ENCODE measurements at places on chromosomes 11 and 22.

DNA sequence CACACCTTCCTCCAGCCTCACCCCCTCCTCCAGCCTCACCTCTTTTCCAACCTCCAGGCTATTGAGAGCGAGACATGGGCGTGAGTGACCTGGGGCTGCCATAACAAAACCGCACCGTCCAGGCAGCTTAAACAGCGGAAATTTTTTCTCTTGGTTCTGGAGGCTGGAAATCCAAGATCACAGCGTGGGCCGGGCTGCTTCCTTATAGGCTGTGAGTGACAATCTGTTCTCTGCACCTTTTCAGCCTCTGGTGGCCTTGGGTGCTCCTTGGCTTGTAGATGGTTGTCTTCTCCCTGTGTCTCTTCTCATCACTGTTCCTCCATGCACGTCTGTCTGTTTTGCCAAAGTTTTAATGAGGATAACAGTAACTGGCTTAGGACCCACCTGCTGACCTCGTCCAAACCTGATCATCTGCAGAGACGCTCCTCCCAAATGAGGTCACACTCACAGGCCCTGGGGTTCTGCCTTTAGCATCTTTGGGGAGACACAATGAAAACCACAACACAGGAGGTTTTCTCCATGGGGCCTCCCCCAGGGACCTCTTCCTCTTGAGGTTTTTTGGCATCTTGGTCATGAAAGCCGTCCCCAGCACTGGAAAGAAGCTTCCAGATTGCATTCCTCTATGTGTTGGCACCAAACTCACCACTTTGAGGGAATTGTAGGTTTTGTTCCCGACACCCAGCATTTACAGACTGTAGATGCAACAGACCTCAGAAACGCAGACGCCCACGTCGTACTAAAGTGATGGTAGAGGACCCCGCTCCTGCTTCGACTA lies 878.1 kb downstream of the BRD1 start:
- DNase-seq = no peak

DNA sequence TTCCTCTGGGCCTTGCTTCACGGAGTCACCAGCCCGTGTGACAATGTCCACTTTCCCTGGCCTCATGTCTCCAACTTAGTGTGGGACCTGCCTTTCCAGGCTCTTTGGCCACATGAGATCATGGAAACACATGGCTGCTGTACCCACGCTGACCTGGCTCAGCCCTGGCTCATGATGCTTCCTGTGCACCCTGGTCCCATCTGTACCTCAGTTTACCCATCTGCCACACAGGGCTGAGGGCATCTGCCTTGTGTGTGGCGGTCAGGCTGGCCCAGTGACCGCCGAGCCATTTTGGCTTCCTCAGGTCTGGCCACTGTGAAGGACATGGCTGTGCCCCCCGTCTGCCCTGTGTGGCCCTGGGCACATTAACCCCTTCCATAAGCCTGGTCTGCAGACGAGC lies 32.2 kb upstream of the CCDC188 start:
- DNase-seq = no peak

- no peak for DNase-seq
Observed at GRCh38 chr11:12173111-12173510, 62.7 kb downstream of the MICAL2 start.

DNA sequence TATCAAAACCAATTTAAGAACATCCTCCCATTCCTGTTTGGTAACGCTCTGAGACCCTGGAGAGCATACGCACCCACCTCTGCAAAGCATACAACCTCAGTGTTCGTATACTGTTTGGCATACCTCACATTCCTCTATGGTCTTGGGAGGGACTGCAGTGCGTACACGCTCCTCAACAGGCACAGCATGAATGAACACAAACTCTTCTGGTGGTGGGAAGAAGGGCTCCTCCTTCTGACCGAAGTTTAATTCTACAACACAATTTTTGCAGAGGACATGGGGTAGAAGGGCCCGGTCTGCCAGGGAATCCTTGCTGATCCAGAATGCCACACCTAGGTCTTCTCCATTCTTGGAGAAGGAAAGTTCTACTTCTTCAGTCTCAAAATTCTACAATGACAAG lies 5.3 kb downstream of the HNRNPUL2 start:
- DNase-seq = no peak

DNA sequence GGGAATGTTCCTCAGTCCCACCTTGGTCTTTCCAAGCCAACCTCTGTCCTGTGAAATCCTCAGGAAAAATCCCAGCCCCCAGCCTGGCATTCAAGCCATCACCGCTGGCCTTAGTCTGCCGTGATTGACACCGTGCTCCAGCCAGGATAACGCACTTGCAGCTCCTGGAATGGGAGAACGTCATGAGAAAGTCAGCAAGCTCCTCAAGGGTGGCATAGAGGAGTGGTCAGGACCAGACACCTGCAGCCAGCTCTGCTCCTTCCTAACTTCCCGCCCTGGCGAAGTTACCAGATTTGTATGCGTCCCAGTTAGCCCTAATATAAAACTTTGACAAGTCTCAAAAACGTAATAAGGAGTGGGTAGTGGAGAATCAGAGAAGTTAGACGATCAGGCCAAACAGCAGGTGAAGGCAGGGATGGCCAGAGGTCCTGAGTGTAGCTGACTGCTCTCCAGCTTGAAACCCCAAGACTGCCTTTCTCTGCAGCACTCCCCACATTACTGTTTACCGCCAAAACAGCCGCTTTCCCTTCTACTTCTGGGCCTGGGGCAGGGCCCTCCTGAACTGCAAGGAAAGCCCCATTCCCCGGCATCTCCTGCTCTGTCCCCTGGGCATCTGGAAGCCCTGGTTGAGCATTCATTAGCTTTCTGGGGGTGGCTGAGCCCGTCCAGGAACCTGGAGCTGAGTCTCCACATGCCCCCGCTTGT lies 1.3 kb upstream of the DKK3 start:
- no peak for DNase-seq

- DNase-seq = no peak
Observed at GRCh38 chr11:94705419-94705818, 62.7 kb upstream of the AMOTL1 start.

DNA sequence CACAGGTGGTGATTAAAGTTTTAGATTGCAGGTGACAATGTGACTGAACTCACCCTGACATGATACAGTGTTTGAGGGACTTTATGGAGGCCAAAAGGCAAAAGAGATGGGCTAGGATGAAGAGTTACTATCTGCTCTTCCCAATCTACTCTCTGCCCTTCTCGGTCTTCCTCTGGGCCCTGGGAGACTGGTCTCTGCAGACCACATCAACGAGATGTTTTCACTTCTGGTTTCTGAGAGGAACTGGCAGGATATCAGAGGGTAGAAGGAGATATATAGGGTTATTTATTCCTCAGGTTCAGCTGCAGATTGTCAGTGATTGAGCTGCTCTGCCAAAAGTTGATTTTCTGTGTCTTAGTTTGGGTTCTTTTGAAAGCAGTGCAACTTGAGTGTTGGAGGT lies 32.4 kb upstream of the CD44 start:
- no peak for DNase-seq

- no peak for DNase-seq
Observed at GRCh38 chr22:39414886-39415285, 15.3 kb downstream of the TAB1 start.

GRCh38 chr11:129373489-129373953 lies 2.1 kb upstream of the BARX2 start:
- DNase-seq = no peak

GRCh38 chr11:105168457-105168856 lies 28.9 kb upstream of the CARD18 start:
- DNase-seq = no peak

DNA sequence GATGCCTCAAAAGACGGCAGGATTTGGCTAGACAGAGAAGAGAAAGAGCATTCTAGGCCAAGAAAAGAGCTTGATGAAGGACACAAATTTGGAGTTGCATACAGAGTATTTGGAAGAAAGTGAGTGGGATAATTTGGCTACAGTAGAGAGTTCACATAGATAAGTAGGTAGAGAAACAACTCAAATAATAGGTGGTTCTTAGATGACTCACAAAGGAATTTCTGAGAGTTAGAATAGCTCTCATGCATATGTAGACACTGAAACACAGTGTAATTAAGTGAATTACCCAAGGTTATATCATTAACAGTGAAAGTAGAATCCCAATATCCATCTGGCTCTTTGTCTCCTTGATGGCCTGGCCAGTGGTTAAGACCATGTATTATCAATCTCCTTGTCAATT lies 228.6 kb upstream of the DDI1 start:
- DNase-seq = no peak

GRCh38 chr11:83721263-83721662 lies 435.1 kb upstream of the CCDC90B start:
- no peak for DNase-seq

GRCh38 chr22:33426451-33426850 lies 368.3 kb upstream of the SYN3 start:
- DNase-seq = no peak

DNA sequence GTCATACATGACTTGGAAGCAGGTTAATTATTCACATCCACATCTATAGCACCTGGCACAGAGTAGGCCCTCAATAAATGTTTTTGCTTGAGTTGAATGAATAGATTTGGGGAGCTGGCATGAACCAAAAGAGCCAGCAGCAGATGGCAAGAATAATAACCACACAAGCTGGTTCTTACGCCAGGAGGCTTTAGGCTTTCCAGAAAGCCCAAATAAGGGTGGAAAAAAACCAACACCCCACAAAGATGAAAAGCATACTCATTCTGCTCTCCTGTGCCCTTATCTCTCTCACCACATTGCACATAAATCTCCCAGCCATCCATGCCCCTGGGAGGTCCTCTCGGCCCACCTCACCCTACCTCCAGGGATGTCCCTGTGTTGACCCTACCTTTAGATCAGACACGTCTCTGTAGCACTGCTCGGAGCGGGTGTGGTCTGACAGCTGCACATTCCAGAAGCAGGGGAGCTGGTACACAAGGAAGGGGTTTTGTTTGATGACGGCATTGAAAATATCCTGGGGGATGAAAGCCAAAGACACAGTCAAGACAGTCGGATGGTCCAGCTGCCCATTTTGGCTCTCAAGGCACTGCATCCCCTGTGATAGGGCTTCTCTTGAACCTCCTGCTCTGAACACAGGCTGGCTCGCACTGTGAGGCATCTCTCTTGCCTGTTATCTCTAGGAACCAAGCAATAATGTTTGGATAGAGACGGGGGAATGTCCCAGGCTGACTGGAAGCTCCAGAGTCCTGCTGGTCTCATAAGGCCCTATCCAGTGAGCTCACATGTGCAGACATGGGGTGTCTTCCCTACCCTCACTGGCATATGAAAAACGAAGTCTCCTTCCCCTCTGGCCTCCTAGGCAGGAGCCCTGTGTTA lies 323.6 kb upstream of the SYN3 start:
- no peak for DNase-seq

GRCh38 chr11:61828379-61828628 lies 204 bp downstream of the FADS2 start:
- no peak for DNase-seq

DNA sequence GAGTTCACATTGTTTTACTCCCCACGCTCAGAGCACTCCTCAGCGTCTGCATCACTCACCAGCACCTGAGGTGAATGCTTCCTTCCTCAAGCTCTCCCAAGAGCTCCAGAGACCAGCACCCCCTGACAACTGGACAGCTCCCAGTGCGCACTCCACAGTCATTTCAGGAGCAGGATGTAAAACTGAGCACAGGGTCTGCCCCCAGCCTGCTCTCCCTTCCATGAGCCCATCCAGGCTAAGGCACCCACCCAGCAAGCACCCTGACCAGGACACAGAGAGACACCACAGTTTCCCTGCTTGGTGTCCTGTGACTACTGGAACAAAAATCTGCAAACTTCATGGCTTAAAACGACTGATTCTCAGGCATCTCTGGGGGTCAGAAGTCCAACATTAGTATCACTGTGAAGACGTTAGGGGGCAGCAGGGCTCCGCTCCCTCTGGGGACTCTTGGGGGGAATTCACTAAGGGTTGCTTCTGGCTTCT lies 3.3 kb downstream of the SCGB1D2 start:
- peak; percentile 6 for DNase-seq

DNA sequence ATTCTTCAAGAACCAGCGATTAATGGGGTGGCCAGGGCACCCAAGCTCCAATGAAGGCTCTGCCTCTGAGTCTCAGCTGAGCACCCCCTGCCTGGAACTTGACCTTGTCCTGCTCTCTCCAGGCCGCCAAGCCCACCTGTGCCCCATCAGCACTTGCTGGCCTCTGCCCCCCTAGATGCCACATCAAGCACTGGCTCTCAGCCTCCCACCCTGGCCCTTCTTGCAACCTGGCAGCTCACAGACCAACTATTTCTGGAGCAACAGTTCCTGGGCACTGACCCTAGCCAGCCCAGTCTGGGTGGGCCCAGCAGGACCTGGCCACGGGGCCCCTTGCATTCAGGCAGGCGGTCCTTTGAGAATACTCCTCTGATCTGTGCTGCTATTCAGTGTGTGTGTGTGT lies 98.8 kb upstream of the PITPNB start:
- no peak for DNase-seq

DNA sequence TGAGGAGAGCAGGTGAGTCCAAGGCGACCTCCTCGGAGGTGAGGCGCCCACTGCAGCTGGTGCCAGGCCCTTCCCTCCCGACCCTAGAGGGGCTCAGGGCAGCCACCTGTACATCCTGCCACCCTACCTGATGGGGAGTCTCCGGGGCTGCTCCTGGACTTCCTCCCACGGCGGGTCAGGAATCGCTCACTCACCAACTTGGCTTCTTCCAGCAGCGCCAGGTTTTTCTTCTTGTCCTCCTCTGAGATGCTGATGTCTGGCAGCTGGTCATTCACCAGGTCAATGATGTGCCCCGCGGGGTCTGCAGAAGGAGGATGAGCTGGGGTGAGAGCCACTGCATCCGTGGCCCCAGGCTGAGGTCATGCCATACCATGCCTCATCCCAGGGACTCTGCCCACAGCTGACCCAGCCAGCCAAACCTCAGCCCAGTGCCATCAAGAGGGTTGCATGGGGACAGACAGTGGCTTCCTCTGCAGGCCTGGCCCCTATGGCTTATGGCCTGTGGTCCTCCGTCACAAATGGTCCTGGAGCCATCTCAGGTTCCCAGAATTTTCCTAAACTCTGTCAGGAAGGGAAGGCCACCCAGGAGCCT lies 61.0 kb upstream of the LYVE1 start:
- no peak for DNase-seq

GRCh38 chr11:16336721-16337120 lies 19.6 kb downstream of the SOX6 start:
- DNase-seq = no peak

- DNase-seq = no peak
Observed at GRCh38 chr11:107818491-107818890, 40.1 kb downstream of the SLC35F2 start.

DNA sequence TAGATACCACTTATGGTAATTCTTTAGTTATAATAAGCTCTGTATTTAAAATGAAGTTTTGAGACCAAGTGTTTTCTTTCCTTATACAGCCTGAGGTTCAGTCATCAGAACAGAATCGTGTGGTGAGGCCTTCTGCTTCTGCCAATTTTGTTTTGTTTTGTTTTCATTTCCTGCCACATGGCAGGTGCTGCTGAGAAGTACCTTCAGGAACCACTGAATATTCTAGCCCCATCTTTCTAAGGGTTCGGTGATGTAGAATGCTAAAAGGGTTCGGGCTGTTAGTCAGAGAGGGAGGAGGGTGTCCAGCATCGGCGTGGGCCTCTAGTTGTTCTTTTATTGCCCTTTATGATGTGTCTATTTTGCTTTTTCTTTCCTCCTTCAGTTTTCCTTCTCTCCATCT lies 25.8 kb downstream of the TNRC6B start:
- DNase-seq = peak; percentile 63

Measured in T-helper 1 cell (primary cell).